ENCODE measurements at places on chromosomes 2 and 18. TPM values are rescaled to one million over a fixed set of nuclear protein-coding genes. Genes with fewer than 3 reads are reported as not detected.

REG3G gene
- total RNA-seq = not detected

MAPRE3 gene
- total RNA-seq = 1.8 TPM

TUBA4B gene
- total RNA-seq = not detected

ERFE gene
- 0.56 TPM for total RNA-seq

XPO1 gene
- 104 TPM for total RNA-seq

Data from IMR-90 (cell line).